ENCODE measurements at places on chromosomes 1 and 21.

- DNase-seq = peak; percentile 70
These were observed 31.3 kb downstream of the NCMAP start for GRCh38 chr1:24586970-24587820.

DNA sequence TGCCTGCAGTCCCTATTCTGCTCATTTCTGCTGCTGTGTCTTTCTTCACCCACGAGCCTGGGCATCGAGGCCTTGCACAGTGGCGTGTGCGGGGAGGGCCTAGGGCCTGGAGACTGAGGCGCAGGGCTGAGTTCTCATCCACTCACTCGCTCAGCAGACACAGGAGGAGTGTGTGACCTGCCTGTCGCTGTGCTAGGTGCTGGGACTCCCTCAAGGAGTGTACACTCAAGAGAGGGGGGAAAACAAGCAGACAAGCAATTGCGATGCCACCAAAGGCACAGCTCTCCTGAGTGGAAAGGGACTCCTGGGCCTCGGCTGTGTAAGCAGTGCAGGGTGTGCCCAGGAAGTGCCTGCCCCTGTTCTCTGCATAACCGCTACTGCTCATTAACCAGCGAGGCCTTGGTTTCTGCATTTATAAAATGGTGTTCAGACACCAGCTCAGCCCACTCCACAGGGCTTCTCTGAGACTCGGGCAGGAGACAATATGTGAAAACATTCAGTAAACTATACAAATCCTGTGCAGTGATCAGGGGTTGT lies 4.2 kb downstream of the RD3 start:
- DNase-seq = no peak

DNA sequence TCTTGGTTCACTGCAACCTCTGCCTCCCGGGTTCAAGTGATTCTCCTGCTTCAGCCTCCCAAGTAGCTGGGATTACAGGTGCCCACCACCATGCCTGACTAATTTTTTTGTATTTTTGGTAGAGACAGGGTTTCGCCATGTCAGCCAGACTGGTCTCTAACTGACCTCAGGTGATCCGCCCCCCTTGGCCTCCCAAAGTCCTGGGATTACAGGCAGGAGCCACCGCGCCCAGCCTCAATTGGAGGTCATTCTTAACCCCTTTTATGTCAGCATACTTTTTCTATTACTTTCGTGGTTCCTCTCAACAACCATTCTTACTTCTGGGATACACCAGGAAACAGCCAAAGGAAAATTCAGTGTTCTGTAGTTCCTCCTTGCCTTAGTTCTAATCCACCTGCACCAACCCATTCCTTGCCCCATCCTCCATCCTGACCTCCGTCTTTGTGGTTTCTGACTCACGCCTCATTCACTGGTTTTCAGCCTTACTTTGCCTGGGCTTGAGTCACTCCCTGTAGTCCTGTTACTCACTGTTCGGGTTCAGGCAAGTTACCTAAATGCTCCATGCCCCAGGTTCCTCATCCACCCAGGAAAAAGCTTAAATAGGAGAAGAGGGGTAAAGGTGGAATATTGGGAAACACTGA lies 12.9 kb upstream of the BCL10 start:
- no peak for DNase-seq

- no peak for DNase-seq
These were observed 247.0 kb downstream of the USP25 start for GRCh38 chr21:15976807-15977206.

- no peak for DNase-seq
These were observed 27.6 kb downstream of the NUP133 start for GRCh38 chr1:229480495-229480894.

GRCh38 chr21:45003331-45004058 lies 63.7 kb downstream of the SLX9 start:
- peak; percentile 39 for DNase-seq

DNA sequence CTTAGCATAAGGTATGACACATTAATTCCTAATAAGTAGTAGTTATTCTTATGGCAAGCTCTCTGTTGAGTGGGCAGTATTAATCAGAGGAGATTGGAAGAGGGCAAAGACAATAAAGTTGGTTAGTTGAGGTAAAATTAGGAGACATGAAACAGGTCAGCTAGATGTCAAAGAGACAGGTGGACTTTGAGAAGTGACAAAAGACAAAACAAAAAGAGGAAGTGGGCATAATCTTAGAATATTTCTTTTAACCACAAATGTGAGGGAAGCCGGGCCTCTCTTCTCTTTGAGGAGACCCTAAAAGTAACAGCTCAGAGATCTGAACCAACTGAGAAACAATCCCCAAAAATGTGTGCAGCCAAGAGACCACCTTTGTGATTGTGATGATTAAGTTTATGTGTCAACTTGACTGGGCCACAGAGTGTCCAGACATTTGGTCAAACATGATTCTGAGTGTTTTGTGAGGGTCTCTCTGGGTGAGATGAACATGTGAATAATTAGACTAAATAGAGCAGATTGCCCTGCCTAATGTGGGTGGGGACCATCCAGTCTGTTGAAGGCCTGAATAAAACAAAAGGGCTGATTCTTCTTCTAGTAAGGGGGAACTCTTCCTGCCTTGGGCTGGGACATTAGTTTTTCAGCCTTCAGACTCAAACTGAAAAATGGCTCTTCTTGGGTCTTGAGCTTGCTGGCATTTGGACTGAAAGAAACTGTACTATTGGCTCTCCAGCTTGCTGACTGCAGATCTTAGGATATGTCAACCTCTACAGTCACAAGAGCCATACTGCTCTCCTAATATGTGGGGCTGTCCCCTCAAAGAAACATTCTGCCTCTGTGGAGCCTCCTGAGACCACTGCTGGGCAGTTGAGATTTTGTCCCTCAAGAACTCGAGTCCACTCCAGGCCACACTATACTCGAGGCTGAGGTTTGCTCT lies 40.0 kb downstream of the FCRL5 start:
- DNase-seq = no peak

DNA sequence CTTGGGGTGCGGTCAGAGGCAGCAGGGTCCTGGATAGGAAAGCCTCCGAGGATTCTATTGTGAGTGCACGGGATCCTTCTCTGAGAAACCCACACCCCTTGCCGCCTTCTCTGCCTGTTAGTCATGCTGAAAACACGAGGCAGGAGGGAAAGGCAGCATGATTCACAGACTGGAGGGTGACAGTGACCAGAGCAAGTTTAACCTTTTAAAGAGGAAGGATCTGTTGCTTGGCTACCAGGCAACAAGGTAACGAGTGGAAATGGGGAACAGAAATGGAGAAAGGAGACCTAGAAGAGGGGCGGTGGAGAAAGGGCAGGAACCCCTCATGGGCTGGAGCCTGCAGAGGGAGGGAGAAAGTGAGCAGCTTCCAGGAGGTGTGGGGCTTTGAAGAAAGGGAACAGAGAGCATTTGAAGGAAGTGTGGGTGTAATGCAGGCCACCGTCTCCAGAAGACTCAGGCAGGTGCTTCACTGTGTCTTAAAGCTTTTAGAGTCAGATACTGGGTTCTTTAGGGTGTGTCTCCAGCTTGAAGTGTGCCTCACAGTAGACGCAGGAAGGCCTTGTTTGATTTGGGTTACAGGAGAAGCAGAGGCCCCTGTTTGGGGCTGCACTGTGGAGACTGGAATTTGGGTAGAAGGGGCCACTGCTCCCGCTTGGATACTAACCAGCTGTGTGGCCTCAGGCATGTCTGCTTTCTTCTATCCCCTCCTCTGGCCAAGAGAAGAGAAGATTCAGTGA lies 19.1 kb downstream of the OPTC start:
- DNase-seq = peak; percentile 40

DNA sequence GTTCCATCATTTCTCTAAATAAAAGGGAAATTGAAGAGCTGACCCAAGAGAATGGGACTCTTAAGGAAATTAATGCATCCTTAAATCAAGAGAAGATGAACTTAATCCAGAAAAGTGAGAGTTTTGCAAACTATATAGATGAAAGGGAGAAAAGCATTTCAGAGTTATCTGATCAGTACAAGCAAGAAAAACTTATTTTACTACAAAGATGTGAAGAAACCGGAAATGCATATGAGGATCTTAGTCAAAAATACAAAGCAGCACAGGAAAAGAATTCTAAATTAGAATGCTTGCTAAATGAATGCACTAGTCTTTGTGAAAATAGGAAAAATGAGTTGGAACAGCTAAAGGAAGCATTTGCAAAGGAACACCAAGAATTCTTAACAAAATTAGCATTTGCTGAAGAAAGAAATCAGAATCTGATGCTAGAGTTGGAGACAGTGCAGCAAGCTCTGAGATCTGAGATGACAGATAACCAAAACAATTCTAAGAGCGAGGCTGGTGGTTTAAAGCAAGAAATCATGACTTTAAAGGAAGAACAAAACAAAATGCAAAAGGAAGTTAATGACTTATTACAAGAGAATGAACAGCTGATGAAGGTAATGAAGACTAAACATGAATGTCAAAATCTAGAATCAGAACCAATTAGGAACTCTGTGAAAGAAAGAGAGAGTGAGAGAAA lies 38.4 kb downstream of the CENPF start:
- DNase-seq = no peak

DNA sequence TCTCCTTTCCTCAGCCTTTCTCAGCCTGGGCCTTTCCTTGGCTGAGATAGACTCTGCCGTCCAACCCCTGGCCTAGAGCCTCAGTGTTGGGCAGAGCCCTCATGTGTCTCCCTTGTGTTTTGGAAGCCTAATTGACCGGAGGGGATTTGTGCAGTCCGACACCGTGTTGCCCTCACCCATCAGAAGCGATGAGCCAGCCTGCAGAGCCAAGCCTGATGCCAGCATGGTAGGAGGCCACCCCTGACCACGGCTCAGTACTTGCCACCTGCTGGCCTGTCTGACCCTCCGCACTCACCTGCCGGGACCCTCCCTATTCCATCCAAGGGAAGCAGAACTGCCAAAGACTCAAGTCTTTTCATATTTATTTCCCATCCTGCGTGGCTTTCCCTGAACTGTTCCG lies 9.3 kb upstream of the SFN start:
- no peak for DNase-seq

GRCh38 chr1:159821171-159821867 lies 5.4 kb upstream of the SLAMF8 start:
- no peak for DNase-seq

DNA sequence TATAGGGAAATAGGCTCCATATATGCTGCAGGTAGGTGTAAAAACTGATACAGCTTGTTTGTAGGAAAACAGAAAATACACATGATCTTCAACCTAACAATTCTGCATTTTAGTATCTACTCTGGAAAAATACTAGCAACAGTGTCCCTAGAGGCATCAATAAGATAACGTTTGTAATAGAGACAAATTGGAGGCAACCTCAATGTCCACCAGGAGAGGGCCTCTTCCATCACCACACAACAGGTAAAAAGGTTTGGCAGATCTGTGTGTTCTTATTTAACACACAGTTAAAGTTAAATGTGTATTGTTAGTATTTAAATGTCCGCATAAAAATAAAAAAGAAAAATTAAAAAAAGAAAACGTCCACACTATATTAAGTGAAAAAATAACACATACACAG lies 5.4 kb downstream of the EIF2D start:
- no peak for DNase-seq

DNA sequence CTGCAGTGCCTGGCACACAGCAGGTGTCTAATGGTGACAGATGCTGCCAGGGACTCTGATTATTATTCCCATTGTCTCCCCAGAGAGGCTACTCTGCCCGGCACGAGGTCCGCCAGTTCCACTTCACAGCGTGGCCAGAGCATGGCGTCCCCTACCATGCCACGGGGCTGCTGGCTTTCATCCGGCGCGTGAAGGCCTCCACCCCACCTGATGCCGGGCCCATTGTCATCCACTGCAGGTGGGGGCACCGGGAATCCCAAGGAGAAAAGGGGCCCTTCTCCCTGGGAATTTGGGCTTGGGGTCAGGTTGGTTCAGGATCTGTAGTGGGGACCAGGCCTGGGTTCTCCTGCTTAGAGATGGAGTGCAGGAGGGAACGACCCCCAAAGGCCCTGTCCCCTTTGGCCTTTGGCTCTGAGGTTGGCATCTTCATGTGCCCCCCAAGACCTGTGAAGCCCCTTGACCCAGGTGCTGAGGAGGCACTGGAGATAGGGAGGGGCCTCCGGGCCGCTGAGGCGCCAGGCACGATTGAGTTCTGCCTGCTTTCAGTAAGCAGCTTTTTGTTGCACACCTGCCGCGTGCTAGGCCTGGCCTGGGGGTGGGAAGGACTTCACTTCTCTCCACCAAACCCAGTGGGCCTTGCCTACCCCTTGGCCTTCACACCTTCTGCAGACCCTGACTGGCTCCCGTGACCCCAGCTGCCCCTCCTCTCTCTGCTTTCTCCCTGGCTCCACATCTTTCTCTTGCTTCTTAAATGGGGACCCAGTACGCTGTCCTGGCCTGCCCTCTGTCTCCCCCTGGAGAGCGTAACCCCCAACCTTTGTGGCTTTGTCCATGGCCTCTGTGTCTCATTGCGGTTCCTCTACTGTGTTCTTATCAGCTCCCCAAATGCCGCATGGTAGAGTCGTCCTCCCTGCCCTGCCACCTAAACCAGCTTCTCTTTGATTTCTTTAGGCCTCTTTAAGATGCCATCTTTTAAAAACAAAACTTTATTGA lies 76.4 kb downstream of the PTPRU start:
- DNase-seq = no peak

DNA sequence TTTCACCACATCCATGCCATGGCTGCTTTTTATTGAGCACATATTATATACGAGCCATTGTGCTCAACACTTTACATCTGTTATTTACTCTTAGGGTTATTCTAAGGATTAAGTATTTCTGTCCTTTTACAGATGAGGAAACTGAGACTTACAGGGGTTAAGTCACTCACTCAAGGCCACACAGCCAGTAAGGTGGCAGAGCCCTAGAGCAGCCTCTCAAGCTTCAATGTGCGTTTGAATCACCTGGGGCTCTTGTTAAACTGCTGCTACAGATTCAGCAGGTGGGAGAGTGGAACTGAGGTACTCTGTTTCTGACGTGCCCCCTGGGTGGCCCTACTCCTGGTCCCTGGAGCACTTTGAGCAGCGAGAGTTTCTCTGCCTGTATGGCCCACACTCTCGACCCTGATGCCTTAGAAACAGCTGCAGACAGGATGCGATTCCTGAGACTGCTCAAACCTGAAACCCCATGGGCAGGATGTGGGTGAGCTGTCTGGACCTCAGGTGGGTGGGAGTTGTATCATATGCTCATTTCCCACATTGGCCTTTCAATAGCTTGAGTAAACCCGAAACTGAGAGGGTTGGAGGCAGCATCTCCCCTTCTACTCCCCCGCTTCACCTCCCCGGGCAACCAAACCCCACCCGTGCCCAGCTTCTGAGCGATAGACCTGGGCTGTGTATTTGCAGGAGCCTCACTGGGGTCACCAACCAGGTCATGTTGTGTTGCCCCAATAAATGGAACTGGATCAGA lies 59.3 kb downstream of the MAN1C1 start:
- no peak for DNase-seq

GRCh38 chr1:111197598-111198284 lies 2.7 kb downstream of the DENND2D start:
- DNase-seq = no peak

DNA sequence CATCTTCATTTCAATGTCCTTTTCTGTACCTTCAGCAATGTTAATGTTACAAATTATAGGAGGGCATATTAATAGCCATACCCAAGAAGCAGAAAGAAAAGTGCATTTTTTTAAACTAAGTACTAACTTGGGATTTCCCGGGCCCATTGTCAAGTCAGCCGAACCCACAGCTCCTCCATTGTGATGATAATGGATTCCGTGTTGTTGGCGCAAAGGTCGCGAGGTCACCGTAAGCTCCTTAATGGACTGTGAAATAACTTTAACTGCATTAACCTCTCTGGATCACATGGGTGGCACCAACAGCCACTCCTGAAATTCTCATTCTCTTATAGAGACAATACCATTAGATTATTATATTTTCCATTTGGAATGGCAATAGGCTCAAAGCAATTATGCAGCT lies 250.6 kb upstream of the RRP15 start:
- DNase-seq = no peak
